Upper lobe of right lung (tissue), 1 donor: ENCODE measurements at places on chromosomes 7 and 10.
A peak's percentile ranks its signal among the peaks of the same experiment; 100 is the strongest.

DNA sequence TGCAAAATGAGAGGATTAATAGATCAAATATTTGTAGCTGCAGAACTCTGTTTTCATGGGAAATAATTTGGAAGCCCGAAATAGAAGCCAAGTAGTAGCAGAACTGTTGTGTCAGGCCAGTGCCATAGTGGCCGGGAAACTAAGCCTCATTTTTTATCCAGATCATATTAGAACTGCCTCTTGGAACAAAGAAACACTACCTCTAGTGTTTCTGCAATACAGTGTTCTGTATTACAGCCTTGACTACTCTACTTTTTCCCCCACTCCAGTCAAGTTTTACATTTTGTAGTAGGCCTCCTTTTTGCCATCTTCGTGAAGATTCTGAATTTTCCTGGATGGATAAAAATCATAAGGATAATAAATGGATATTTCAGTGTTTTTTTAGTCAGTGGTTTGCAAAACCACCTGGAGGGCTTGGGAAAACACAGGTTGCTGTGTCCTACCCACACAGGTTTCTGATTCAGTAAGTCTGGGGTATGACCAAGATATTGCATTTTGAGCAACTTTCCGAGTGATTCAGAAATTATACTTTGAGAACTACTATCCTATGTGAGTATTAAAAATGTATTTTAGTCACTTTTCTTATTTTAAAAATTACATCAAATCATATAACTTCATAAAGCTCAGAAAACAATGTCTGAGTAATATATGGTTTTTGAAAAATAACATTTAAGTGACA lies 326.2 kb upstream of the KAT6B start:
- no peak for DNase-seq

GRCh38 chr7:46508583-46508982 lies 587.5 kb upstream of the IGFBP3 start:
- no peak for DNase-seq

DNA sequence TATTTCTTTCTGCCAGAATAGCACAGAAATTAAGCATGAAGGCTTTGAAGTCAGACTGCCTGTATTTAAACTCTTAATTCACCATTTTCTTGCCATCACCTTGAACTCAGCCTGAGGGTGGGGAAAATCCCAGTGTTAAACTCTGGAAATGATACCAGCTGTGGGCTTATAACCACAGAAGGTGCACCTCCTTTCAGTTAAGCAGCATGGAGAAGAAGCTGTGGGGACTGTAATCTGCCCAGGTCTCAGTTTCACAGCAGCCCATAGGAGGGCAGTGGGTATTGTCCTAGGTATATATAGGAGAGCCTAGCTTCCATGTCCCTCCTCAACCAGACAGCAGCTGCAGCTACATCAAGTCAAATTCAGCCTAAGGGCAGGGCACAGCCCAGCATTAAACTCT lies 241.6 kb downstream of the HPSE2 start:
- DNase-seq = no peak

DNA sequence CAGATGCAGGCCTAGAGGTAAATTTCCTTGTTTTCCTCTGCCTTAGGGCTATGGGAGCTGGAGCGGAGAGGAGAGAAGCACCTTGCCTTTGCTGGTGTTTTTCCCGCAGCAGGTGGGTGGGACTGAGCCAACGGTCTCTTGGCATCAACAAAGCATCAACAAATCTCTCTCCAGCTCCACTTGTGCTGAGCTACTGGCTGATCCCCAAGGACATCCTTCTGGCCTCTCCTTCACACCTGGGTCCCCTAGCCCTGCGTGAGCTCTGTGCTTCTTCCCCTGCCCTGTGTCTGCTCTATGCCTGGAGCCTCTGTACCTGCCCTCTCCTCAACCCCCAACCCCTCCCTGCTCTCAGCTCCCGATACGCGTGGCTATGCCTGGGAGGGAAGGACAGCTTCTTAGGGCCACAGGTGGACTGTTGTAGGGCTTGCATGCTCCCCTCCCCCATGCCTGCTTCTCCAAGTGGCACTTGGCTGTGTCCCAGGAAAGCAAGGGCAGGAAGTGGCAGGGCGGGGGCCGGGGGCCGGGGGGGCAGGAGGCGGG lies 3.2 kb upstream of the CLDN4 start:
- peak; percentile 89 for DNase-seq

DNA sequence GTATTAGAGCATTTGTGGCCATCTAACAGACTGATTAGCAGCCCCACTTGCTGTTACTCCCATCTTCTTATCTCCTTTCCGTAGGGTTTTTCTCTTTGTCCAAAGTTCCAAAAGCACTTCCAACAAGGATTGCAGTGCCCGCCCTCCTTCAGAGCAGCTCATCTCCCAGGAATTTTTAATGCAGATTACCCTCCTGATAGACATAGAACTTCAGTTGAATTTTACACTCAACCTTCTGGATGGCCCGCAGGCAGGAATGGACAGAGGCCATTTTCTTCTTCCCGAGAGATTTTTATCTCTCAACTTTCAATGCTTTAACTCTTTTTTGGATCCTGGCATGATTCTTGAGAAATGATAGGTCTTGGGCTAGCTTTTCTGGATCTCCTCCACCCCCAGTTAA lies 23.3 kb downstream of the PRKG1 start:
- DNase-seq = no peak

DNA sequence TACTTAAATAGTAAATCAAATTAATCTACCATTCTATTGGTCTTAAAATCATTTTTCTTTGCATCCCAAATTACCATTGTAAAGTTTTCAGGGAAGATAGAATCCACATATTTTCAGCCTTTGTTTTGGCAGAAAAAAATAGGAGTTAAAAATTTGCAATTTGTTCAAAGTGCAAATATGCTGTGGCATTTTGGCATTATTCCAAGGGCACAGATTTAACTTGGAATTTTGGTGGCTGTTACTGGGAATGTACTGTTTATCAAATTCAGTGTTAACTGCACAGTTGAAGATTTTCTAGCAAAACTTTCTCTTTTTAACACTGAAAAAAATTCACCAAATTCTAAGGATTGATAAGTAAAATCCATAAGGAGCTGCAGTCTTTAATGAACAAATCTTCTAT lies 151.0 kb upstream of the HDAC9 start:
- DNase-seq = no peak

- no peak for DNase-seq
These were observed 74.8 kb downstream of the VOPP1 start for GRCh38 chr7:55497521-55497920.
